RKO (cell line): ENCODE measurements at places on chromosomes 2 and 18.
A peak's percentile ranks its signal among the peaks of the same experiment; 100 is the strongest.

- no peak for DNase-seq
These were observed 67.2 kb upstream of the SP5 start for GRCh38 chr2:170647741-170648436.

- no peak for DNase-seq
These were observed 54.4 kb downstream of the EPHA4 start for GRCh38 chr2:221517696-221518151.

DNA sequence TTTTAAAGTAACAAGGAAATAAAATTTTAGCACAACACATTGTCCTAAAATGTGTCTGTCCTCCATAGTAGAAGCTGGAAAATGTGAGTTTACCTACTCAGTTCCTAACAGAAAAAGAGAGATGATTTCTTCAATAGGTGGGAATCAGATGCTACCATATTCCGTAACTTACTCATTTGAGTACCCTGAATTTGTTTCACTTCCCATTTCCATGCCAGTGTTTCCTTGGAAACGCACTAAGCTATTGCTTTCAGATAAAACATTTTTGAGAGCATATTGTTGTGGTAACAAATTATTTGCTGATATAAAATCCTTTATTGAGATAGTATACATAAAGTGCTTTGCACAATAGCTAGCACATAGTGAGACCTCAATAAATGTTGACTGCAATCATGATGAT, 137.5 kb upstream of the BARD1 start:
- DNase-seq: no peak

- DNase-seq: no peak
These were observed 66.5 kb downstream of the USP37 start for GRCh38 chr2:218501665-218502064.

- DNase-seq: no peak
These were observed 46.2 kb downstream of the TWSG1 start for GRCh38 chr18:9380621-9381395.

DNA sequence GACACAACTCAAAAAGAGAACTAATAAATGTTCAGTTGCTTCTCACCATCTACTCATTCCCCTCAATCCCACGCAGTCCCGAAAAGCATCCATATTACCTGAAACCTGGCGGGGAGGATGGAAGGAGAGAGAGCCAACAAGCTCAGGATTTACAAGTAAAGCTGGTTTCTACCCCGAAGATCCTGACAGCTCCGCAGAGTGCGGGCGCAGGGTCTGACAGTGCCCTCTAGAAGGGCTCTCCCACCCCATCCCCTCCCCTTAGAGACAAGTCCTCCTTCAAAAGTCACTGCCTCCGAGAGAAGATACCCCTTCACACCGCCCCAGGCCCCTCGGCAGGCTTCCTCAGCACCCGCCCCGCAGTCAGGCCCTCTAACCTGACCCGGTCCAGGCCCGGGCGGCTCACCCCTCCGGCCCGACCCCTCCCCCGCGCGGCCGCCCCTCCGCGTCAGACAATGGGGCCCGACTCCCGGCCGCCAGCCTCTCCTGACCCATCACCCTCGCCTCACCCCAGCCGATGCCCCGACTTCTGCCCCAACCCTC, 550 bp downstream of the RAB1A start:
- DNase-seq: peak; percentile 19

DNA sequence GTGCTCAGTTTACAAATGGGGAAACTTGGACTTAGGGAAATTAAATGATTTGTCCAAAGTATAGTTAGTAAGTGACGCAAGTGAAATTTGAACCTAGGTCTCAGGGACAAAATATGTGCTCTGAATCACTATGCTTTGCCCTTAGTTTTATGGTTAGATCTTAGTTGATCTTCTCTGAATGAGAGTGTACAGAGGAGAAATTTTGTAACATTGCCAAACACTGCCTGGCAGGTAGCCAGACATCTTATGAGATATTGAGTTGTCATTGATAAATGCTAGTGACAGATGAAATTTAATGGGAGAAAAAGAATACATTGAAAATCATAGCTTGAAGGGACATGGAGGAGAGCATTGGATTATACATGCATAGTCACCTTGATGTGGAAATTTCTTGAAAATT, 91.4 kb downstream of the GALNT1 start:
- DNase-seq: peak; percentile 24

- DNase-seq: no peak
These were observed 439.2 kb upstream of the ACVR2A start for GRCh38 chr2:147405651-147406050.
